ENCODE measurements at places on chromosomes 4 and X.

- DNase-seq: no peak
Measured at GRCh38 chr4:86595426-86595805, 1.3 kb downstream of the PTPN13 start.

DNA sequence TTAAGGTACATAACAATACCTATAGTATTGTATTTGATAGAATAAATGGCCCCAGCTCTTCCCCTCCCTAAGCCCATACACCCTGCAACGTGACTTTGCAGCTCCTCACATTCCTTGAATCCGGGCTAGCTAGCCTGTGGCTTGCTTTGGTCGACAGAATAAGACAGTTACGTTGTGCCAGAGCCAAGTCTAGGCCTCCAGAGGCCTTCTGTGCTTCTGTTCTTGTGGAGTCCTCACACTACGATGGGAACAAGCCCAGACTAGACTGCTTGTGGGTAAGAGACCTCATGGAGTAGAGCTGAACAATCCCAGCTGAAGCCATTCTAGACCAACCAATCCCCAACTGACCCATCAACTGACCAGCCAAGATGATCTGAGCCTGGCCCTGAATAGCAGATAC, 102.4 kb upstream of the PLAC1 start:
- DNase-seq: no peak

- no peak for DNase-seq
Measured at GRCh38 chrX:18129690-18130089, 91.0 kb downstream of the BEND2 start.

- DNase-seq: no peak
Measured at GRCh38 chr4:128384091-128384520, 96.5 kb upstream of the PGRMC2 start.

DNA sequence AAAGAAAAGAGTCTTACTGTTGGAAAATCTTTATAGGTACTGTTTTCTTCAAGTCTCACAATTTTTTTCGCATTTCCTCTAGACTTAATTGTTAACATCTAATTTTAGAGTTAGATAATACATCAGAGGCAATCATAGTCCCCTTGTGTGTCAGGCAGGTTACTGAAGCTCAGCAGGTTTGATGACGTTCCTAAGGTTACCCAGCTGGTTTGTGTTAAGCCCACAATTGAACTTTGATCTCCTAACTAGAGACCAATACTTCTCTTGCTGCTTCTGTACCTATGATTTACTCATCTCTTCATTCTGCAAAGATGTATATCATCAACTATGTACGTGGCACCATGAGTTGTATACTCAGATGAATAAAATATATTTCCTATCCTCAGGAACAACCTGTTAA, 131.6 kb upstream of the STIM2 start:
- no peak for DNase-seq

All from CD4-positive, alpha-beta T cell (primary cell).